Cardiac septum (tissue), 1 donor: ENCODE measurements at places on chromosomes 1 and 21. TPM values are rescaled to one million over a fixed set of nuclear protein-coding genes. Genes with fewer than 3 reads are reported as not detected.

- no peak for DNase-seq
Measured at GRCh38 chr1:110719908-110720307, 45.2 kb upstream of the KCNA3 start.

- no peak for DNase-seq
Measured at GRCh38 chr1:22418312-22418711, 33.3 kb upstream of the ZBTB40 start.

- DNase-seq = no peak
Measured at GRCh38 chr1:50702395-50702794, 257.7 kb downstream of the FAF1 start.

- DNase-seq = no peak
Measured at GRCh38 chr1:9626201-9626608, 25.3 kb upstream of the PIK3CD start.

GRCh38 chr1:204975568-204976235 lies 67.3 kb upstream of the CNTN2 start:
- DNase-seq = no peak

DNA sequence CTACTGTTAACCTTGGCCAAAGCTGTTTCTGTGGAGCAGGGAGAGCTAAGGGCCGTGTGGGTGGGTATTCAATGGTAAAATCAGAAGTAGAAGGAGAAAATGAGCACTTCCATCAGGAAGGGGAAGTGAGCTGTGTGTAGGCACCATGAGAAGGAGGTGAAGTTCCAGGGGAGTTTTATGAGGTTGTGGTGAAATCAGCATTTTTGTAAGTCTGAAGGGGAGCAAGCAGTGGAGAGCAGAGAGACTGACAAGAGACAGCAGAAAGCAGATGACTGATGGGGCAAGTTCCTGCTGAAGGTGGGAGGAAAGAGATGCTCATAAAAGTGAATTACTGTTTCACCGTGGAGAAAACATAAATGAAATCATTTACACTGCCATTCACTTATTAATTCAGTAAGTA lies 2.7 kb upstream of the GPR88 start:
- no peak for DNase-seq

DNA sequence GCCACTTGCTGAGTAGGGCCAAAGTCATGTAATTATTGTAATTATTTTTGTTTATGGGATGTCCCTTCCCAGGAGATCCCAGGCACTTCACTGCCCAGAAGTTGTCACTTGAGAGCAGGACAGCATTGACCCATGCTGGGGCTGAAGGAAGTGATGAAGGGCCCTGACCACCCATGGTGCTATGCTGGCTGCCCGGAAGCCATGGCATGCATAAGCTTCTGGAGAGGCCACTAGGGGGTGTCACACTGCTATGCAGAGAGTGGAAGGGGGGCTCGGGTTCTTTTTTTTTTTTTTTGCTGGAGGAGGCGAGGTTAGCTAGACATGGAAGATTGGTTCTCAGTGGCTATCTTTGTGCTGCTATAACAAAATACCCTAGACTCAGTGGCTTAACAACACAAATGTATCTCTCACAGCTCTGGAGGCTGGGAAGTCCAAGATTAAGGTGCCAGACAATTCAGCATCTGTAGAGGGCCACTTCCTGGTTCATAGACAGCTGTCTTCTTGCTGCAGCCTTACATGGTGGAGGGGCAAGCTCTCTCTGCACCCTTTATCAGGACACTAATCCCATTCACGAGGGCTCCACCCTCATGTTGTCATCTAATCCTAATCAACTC lies 84.9 kb downstream of the CNIH3 start:
- no peak for DNase-seq

GRCh38 chr1:44276901-44277300 lies 63.6 kb downstream of the DMAP1 start:
- DNase-seq = no peak

- DNase-seq = peak; percentile 71
Measured at GRCh38 chr1:38027201-38028104, 14.9 kb downstream of the UTP11 start.

DNA sequence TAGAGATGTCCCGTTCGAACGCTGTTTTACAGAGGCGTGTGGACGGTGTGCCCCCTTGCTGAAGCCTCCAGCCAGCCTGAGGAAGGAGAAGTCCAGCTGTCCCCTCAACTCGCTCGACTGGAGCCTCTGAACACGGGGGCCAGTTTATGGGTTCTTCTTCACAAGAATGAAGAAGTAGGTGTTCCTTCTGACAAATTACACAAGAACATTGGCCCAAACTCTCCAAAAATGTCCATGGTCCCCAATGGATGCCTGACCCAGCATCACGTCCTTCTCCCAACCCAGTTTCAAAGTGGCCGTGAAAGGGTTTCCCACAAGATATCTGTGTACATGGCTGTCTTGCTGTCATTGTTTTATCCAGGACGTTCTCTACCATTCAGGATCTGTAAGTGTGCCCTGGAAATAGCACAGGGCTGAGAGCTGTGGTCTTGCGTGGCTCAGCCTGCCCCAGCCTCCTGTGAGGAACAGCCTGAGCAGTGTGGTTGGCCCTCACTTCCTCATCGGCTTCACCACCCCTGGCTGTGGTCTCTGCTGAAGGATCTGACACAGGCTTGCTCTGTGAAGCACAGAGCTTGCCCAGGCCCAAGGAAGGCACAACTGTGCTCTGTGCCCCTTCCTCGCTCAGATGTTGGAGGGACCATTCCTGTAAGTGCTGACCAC lies 1.0 kb upstream of the S100B start:
- DNase-seq = peak; percentile 84

GRCh38 chr1:53274026-53274425 lies 35.7 kb upstream of the MAGOH start:
- no peak for DNase-seq

DNA sequence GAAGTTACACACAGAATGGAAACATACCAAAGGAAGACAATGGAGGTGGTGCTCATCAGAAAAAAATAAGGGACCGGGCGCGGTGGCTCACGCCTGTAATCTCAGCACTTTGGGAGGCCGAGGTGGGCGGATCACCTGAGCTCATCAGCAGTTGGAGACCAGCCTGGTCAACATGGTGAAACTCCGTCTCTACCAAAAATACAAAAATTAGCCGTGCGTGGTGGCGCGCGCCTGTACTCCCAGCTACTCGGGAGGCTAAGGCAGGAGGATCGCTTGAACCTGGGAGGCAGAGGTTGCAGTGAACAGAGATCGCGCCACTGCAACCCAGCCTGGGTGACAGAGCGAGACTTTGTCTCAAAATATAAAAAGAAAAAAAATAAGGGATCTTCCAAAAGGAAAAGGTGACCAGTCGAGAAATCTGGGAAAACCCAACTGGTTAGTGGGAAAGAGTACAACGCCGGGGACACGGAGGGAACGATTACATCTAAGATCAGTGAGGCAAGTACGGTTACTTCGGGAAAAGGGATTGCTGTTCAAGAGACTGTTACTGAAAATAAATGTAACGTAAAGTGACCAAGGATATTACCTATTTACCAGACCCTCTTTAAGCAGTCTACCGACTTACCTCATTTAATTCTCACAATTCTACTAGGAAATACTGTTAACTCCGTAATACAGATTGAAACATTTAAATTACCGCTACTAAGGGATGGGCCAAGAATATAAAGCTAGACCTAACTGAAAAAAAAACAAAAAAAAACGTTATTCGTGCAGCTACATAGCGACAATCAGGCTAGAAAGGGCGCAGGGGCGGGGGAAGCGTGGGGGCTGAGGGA lies 822 bp downstream of the CCT3 start:
- no peak for DNase-seq

- DNase-seq = no peak
Measured at GRCh38 chr21:33566514-33566913, 22.0 kb downstream of the DONSON start.

DNA sequence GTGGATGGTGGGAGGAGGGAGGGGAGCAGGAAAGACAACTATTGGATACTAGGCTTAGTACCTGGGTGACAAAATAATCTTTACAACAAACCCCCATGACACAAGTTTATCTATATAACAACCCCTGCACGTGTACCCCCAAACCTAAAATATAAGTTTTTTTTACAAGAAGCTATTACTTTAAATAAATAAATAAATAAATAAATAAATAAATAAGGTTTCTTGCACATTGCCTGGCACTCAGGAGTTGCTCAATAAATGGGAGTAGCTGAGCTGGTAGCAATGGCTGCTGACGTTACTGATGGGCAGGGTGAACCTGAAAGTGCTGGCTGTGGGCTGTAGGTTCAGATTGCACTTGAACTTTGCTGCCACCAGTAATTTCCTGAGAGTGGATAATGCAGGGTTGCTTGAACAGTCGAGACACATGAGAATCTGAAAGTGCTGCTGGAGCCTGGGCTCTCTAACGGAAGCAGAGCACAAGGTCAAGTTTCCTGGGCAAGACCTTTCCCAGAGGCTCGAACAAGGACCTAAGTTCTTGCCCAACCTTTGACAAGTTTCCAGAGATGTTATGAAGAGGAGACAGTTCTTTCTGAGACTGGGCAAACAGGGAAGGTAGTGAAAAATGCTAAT lies 14.8 kb upstream of the KCNE2 start:
- DNase-seq = no peak

GRCh38 chr1:79110749-79111148 lies 104.2 kb upstream of the ADGRL4 start:
- DNase-seq = no peak

GRCh38 chr21:32021319-32021994 lies 148.6 kb downstream of the HUNK start:
- peak; percentile 83 for DNase-seq

DNA sequence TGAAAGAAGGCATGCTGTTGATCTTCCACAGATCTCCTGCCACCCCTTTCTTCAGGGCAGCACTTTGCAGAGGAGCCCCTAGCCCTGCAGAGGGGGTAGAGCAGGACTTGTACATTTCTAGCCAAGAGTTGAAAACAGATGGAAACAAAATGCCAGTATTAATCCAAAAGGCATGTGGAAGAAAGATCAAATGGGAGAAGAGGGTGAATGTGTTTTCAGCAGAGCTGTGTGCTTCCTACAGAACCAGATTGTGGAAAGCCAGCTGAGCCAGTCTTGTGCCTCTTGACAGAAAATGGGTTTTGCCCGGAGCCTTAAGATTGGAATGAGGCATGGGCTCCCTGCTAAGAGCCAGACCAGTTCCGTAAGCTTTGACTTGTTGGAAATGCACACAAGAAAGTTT lies 105.2 kb upstream of the TSPAN2 start:
- DNase-seq = no peak

GRCh38 chr1:17877896-17878295 lies 122.8 kb downstream of the ACTL8 start:
- DNase-seq = no peak

- DNase-seq = no peak
Measured at GRCh38 chr1:194028002-194028401, 841.6 kb upstream of the B3GALT2 start.

DNA sequence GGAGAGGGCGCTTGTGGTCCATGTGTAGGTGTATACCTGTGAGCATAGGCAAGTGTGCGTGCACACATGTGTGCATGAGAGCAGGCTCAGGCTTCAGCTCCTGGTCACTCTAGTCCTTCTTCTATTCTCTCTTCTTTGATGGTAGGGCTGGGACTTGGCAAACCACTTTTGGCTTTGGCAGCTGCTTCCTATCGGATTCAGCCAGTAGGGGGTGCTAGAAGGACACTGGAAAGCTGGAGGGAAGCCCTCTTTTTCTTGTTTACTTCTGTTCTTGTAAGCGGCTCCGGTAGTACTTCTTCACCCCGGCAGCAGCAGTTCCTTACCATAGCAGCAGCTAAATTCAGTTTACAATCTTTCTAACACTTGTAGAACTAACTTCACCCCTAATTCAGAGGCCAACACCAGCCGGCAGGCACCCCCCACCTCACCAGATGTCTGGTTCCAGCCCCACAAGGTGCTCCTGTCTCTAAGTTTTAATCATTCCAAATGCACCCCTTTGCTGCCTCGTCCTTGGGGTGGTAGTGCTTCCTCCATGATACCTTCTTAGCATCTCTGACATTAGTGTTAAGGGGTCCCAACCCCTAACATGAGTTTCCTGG lies 25.1 kb downstream of the NENF start:
- no peak for DNase-seq

DNA sequence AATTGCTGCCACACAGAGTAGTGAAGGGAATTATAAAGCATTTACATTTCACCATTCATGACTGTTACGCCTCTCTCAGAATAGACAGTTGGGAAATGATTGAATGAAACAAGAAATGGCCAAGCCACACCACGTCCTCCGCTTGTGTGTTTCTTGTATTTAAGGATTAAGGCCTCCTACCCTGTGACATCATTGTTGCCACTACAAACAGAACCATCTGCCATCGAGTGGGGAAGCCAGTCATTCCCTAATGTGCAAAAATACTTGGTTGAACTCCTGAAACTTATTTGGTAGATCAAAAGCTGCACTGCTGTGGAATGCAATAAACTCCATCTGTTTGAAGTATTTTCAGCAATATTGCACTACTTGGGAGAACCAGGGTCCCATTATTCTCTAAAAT lies 99.0 kb upstream of the C1orf105 start:
- DNase-seq = no peak

DNA sequence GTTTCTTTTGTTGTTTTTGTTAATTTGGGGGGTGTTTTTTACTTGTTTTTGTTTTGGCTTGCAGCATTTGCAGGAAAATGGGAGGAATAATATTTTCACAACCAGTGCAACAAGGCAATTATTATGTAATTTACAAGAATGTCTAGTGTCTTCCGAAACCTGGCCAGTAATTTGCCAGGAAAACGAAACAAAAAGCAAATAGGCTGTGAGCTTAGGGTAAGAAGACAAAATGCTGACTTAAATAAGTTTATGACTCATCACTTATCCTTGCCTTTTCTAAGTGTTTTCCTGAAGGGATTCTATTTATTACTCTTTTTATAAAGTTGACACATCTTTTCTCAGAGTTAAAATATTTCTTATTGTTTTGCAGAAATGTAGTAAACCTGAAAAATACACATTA lies 49.8 kb downstream of the KCNT2 start:
- DNase-seq = no peak

DNA sequence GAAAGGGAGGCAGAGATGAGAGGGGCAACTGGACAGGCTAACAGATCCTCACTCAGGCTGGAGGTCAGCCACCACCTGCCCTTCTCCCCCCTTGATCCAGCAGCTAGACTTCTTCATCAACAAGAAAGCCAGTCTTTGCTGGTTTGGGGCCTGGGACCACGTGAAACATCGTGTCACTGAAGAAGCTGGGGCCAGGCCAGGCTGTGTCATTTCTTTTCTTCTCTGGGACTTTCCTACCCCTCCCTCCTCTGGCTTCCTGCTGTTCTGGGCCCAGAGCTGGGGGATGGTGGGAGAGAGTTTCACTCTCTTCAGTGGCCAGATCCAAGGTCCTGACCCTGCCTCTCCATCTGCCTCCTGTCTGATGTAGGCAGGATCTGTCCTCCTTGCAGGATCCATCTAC lies 18.1 kb upstream of the SLC26A9 start:
- DNase-seq = no peak

GRCh38 chr1:183098317-183098716 lies 75.1 kb downstream of the LAMC1 start:
- no peak for DNase-seq

SEMA4A gene
- total RNA-seq = 2.7 TPM

FNDC10 gene
- total RNA-seq = 1.7 TPM

CLEC20A gene
- total RNA-seq = not detected

KRTAP19-1 gene
- total RNA-seq = not detected

S100A13 gene
- total RNA-seq = 200 TPM

SPRR1A gene
- total RNA-seq = not detected

PGLYRP3 gene
- not detected for total RNA-seq

GJC2 gene
- total RNA-seq = 1.6 TPM

SLC6A17 gene
- 0.40 TPM for total RNA-seq

ASCL5 gene
- total RNA-seq = not detected

KRTAP19-6 gene
- total RNA-seq = not detected
